Mesenteric fat pad (tissue), 1 donor: ENCODE measurements at places on chromosomes 5 and 9. TPM values are rescaled to one million over a fixed set of nuclear protein-coding genes. Genes with fewer than 3 reads are reported as not detected.

The NR2F1-AS1 gene
- 23.2 TPM for total RNA-seq

The CYLC2 gene
- not detected for total RNA-seq

The LMX1B gene
- total RNA-seq = 0.77 TPM

The NRARP gene
- total RNA-seq = 16.3 TPM

The GPX3 gene
- total RNA-seq = 4,437 TPM

The PCDHB11 gene
- total RNA-seq = 2.0 TPM

The GNPDA1 gene
- total RNA-seq = 36.2 TPM

The CTSV gene
- total RNA-seq = 0.22 TPM

The SARDH gene
- 0.87 TPM for total RNA-seq

The FBXO10 gene
- 10.6 TPM for total RNA-seq

The SIL1 gene
- total RNA-seq = 66.6 TPM

The ZFP2 gene
- total RNA-seq = 1.3 TPM

The FBXO38 gene
- 45.4 TPM for total RNA-seq

The HAPLN1 gene
- total RNA-seq = not detected

The PCDHB5 gene
- 1.5 TPM for total RNA-seq

The GHR gene
- total RNA-seq = 145 TPM

The NUTM2F gene
- total RNA-seq = not detected

The PCDHGA12 gene
- 4.6 TPM for total RNA-seq

The PTRH1 gene
- total RNA-seq = 21.3 TPM

The HRH2 gene
- total RNA-seq = 12.5 TPM

The PRDM9 gene
- not detected for total RNA-seq

The ARSI gene
- 0.58 TPM for total RNA-seq

The SLC36A2 gene
- not detected for total RNA-seq

The THBS4 gene
- total RNA-seq = 61.5 TPM
